ENCODE measurements at places on chromosomes 5 and 9. TPM values are rescaled to one million over a fixed set of nuclear protein-coding genes. Genes with fewer than 3 reads are reported as not detected.

The CXXC5 gene
- 16.6 TPM for polyA plus RNA-seq

The GAPVD1 gene
- 21.2 TPM for polyA plus RNA-seq

The SLC6A18 gene
- polyA plus RNA-seq: not detected

The SPATA9 gene
- polyA plus RNA-seq: not detected

The ZBTB34 gene
- polyA plus RNA-seq: 3.4 TPM

The TMEM215 gene
- not detected for polyA plus RNA-seq

The PTGER4 gene
- polyA plus RNA-seq: 7.6 TPM

The FOXD4L6 gene
- polyA plus RNA-seq: not detected

The POMT1 gene
- 10.6 TPM for polyA plus RNA-seq

The STARD4 gene
- polyA plus RNA-seq: 32.8 TPM

The TNFSF8 gene
- not detected for polyA plus RNA-seq

The MAMDC2 gene
- polyA plus RNA-seq: 10.9 TPM

The FOXD4L4 gene
- polyA plus RNA-seq: 0.02 TPM

The SLC6A7 gene
- not detected for polyA plus RNA-seq

The SPATA31D4 gene
- polyA plus RNA-seq: not detected

The CTNND2 gene
- polyA plus RNA-seq: not detected

The PCDHGC4 gene
- 0.14 TPM for polyA plus RNA-seq

The SAP30L gene
- polyA plus RNA-seq: 18.4 TPM

The IFNA2 gene
- not detected for polyA plus RNA-seq

The SLC6A3 gene
- not detected for polyA plus RNA-seq

The BTNL3 gene
- not detected for polyA plus RNA-seq

The OCLN gene
- 4.6 TPM for polyA plus RNA-seq

The PTGS1 gene
- polyA plus RNA-seq: 21.7 TPM

The ORM2 gene
- not detected for polyA plus RNA-seq

The CCL27 gene
- not detected for polyA plus RNA-seq

The TERT gene
- not detected for polyA plus RNA-seq

The NR5A1 gene
- not detected for polyA plus RNA-seq

The PITX1 gene
- polyA plus RNA-seq: 9.2 TPM

The PCDHB15 gene
- polyA plus RNA-seq: 0.28 TPM

The GNAQ gene
- polyA plus RNA-seq: 31.3 TPM

The GABRA1 gene
- not detected for polyA plus RNA-seq

The LCN9 gene
- polyA plus RNA-seq: not detected

The SPEF2 gene
- polyA plus RNA-seq: 0.99 TPM

The TRIP13 gene
- 35.4 TPM for polyA plus RNA-seq

The SAXO1 gene
- not detected for polyA plus RNA-seq

The ST8SIA4 gene
- polyA plus RNA-seq: not detected

The GLDC gene
- polyA plus RNA-seq: 3.5 TPM

The SLC35D2 gene
- polyA plus RNA-seq: 13.1 TPM

The MARCOL gene
- not detected for polyA plus RNA-seq

The GRM6 gene
- polyA plus RNA-seq: not detected

The ARHGEF37 gene
- polyA plus RNA-seq: 5.1 TPM
